ENCODE measurements at places on chromosomes 7 and 10. TPM values are rescaled to one million over a fixed set of nuclear protein-coding genes. Genes with fewer than 3 reads are reported as not detected.

GRCh38 chr10:24893127-24893526 lies 59.3 kb downstream of the PRTFDC1 start:
- no peak overlapping the region for H3K4me3 ChIP-seq
- no peaks in the 10 kb centered on the region for H3K36me3 ChIP-seq
- peaks cover 83% of the 10 kb centered on the region for H3K4me1 ChIP-seq

- peaks cover 16% of the 10 kb centered on the region for H3K4me1 ChIP-seq
- no peaks in the 10 kb centered on the region for H3K36me3 ChIP-seq
- no peak overlapping the region for H3K27ac ChIP-seq
- no peaks in the 10 kb centered on the region for H3K27me3 ChIP-seq
These were observed 303.7 kb downstream of the WDR11 start for GRCh38 chr10:121154846-121155245.

- H3K27me3 ChIP-seq: peaks cover 48% of the 10 kb centered on the region
- H3K27ac ChIP-seq: no peak overlapping the region
- no peaks in the 10 kb centered on the region for H3K36me3 ChIP-seq
- H3K4me1 ChIP-seq: no peaks in the 10 kb centered on the region
- no peak for DNase-seq
These were observed 273.9 kb upstream of the ZNF32 start for GRCh38 chr10:43922335-43923280.

Gene CXCL12
- total RNA-seq: 0.47 TPM

Gene CCNJ
- total RNA-seq: 12.2 TPM

DNA sequence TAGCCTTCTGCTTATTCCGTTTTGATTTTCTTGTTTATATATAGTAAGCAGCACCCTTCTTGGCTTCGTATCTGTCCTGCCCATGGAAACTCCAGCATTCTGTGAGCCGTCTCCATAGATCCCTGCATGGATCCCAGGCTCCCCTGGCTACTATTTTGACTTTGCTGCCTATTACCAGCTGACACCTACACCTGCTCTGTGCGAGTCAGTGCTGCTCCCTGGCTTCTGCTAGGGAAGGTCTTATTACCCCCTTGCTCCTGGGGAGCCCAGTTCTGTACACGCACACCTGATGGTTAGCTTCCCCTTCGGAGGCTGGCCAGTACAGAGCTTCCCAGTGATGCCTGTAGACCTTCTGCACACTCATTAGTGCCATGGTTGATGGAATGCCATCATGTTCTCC lies 35.4 kb downstream of the NACAD start:
- no peaks in the 10 kb centered on the region for H3K27me3 ChIP-seq
- no peak overlapping the region for H3K27ac ChIP-seq
- no peaks in the 10 kb centered on the region for H3K36me3 ChIP-seq

- DNase-seq: peak; percentile 57
- H3K36me3 ChIP-seq: no peaks in the 10 kb centered on the region
- no peak overlapping the region for H3K4me3 ChIP-seq
- H3K27me3 ChIP-seq: peaks cover 72% of the 10 kb centered on the region
These were observed 53.4 kb downstream of the CFAP58 start for GRCh38 chr10:104406715-104407650.

Gene NKX6-2
- total RNA-seq: not detected

GRCh38 chr7:115059321-115059720 lies 137.4 kb downstream of the MDFIC start:
- H3K36me3 ChIP-seq: no peaks in the 10 kb centered on the region
- no peaks in the 10 kb centered on the region for H3K4me1 ChIP-seq
- DNase-seq: no peak
- H3K4me3 ChIP-seq: no peak overlapping the region
- H3K27me3 ChIP-seq: no peaks in the 10 kb centered on the region
- no peak overlapping the region for H3K27ac ChIP-seq

Gene ANLN
- total RNA-seq: 130 TPM

DNA sequence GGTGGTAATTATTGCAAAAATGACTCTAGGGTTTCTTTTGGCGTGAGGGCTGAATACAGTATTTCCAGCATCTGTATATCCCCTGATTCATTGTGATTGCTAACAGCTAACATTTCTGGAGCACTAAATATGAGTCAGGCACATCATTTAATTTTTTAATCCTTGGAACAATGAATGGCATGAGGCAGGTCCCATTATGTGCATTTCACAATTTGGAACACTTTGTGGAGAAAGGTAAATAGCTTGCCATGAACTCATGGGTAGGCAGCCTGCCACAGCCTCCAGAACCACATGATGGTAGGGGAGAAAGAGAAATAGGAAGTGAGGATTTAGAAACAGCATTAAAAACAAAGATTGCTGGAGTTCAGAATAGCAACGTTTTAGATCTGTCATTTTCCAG lies 1.7 kb downstream of the NPTX2 start:
- no peaks in the 10 kb centered on the region for H3K4me1 ChIP-seq
- peaks cover 44% of the 10 kb centered on the region for H3K27me3 ChIP-seq
- H3K27ac ChIP-seq: no peak overlapping the region
- no peak for DNase-seq

- H3K4me3 ChIP-seq: no peak overlapping the region
- H3K27me3 ChIP-seq: no peaks in the 10 kb centered on the region
- H3K4me1 ChIP-seq: no peaks in the 10 kb centered on the region
- H3K27ac ChIP-seq: no peak overlapping the region
These were observed 108.6 kb downstream of the NRCAM start for GRCh38 chr7:108347616-108348015.

DNA sequence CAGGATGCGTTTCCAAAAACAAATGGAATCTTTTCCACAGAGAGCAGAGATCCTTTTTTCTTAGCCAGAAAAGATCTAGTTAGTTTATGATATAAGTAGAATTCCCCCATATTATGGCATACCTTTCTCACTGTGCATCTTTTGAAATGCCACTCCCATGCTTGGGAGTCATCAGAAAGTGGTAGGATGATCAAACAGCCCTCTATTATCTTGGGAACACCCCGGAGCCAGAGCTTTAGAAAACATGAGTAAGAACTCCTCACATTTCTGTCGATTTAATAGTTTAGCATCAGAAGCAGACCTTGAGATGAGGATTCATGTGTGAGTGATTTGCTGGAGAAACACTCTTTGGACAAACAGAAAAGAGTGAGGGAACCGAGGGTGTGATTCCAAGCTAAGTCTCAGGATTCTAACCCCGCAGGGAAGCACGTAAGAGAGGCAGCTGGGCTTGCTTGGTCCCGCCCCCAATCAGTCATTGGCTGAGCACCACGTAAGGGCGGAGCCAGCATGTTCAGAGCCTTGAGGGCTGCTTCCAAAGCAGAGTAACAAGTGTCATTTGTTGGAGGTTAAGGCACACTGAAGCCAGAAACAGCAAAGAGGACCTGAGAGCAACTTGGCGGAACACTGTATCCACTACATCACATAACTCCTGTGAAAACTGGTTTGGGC lies 43.7 kb upstream of the NXPH1 start:
- no peaks in the 10 kb centered on the region for H3K36me3 ChIP-seq
- 0 out of 2 replicates have a peak overlapping the region, but pooled peaks have one; percentile 4 for H3K4me3 ChIP-seq
- DNase-seq: peak; percentile 53
- no peak overlapping the region for H3K27ac ChIP-seq
- no peaks in the 10 kb centered on the region for H3K27me3 ChIP-seq

Gene ADCY1
- 0.05 TPM for total RNA-seq

DNA sequence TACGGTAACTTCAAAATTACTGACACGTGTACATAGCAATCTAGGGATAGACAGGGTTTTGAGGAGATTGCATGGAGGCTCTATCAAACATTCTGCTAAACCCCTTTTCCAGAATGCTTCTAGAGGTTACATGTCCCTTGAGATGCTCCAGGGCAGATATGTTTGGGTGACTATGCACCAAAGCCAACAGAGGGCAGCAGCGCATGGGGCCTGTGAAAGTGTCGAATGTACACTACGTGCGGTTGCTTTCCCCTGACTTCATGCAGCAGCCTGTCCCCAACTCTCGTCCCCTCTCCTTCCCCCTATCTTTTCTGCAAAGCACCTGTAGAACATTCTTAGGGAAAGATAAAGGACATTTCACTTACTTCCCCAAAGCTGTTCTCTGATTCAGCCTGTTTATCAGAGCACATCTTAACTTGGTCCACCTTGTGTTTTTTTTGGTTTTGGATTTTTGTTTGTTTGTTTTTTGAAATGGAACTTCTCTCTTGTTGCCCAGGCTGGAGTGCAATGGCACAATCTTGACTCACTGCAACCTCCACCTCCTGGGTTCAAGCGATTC lies 90.2 kb downstream of the UBE3C start:
- peaks cover 40% of the 10 kb centered on the region for H3K36me3 ChIP-seq
- H3K27ac ChIP-seq: no peak overlapping the region
- no peaks in the 10 kb centered on the region for H3K4me1 ChIP-seq
- no peak overlapping the region for H3K4me3 ChIP-seq

DNA sequence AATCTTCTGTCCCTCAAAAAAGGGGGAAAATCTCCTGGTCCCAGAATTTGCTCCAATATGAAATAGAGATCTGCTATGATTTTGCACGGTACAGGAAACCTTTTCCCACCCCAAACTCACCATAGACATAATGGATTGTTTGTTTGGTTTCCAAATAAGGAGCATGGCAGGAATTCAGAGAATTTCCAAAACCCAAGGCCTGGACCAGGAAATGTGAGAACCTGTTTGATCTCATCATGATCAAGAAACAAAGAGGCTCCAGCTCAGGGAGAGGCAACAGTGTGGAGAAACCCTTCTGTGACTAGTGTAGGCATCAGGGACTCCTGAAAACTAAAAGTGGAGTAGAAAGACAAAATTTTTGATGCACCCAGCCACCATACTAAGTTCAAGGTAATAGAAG lies 1548.1 kb upstream of the LRRTM3 start:
- no peak overlapping the region for H3K27ac ChIP-seq
- H3K36me3 ChIP-seq: no peaks in the 10 kb centered on the region
- H3K27me3 ChIP-seq: no peaks in the 10 kb centered on the region

Gene EVX1
- total RNA-seq: 0.25 TPM

GRCh38 chr10:31977440-31978155 lies 49.0 kb upstream of the ARHGAP12 start:
- H3K36me3 ChIP-seq: no peaks in the 10 kb centered on the region
- no peak for DNase-seq
- no peak overlapping the region for H3K27ac ChIP-seq
- H3K4me3 ChIP-seq: no peak overlapping the region
- H3K27me3 ChIP-seq: no peaks in the 10 kb centered on the region
- peaks cover 18% of the 10 kb centered on the region for H3K4me1 ChIP-seq

DNA sequence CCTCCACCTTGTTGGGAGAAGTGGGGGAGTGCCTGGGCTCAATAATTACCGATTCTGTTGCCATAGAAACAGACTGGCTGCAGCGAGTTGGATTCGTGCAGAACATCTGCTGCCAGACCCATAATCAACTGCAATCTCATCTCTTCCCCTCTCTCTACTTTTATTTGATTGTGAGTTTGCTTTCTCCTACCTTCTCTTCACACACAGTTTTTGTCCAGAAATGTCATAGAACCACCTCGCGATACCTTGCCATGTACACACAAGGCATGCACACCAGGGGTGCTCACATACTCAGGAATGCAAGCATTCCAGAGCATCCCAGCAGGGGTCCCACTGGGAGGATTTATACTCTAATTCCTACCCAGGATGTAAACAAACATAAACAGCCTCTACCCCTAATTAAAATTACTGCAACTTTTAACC lies 262.2 kb upstream of the AOAH start:
- H3K27ac ChIP-seq: no peak overlapping the region
- H3K4me3 ChIP-seq: no peak overlapping the region
- H3K4me1 ChIP-seq: peaks cover 7% of the 10 kb centered on the region
- H3K36me3 ChIP-seq: no peaks in the 10 kb centered on the region
- DNase-seq: no peak

DNA sequence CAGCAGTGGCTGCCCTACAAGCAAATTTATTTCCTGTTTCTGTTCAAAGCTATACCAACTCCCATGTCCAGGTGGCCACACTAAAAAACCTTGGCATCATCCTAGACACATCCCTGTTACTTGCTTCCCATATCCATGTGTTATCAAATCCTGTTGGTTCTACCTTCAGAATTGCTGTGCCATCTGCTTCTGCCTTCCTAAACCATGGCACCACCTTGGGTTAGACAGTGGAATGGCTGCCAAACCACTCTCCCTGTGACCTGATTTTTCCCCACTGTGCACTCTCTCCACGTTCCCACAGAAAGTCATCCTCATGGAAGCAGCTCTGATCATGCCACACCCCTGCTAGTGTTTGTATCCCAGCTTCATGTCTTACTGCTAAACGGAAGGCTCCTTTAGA lies 697.6 kb upstream of the GALNT17 start:
- no peaks in the 10 kb centered on the region for H3K36me3 ChIP-seq
- no peak overlapping the region for H3K4me3 ChIP-seq
- no peaks in the 10 kb centered on the region for H3K27me3 ChIP-seq
- no peaks in the 10 kb centered on the region for H3K4me1 ChIP-seq
- no peak for DNase-seq

DNA sequence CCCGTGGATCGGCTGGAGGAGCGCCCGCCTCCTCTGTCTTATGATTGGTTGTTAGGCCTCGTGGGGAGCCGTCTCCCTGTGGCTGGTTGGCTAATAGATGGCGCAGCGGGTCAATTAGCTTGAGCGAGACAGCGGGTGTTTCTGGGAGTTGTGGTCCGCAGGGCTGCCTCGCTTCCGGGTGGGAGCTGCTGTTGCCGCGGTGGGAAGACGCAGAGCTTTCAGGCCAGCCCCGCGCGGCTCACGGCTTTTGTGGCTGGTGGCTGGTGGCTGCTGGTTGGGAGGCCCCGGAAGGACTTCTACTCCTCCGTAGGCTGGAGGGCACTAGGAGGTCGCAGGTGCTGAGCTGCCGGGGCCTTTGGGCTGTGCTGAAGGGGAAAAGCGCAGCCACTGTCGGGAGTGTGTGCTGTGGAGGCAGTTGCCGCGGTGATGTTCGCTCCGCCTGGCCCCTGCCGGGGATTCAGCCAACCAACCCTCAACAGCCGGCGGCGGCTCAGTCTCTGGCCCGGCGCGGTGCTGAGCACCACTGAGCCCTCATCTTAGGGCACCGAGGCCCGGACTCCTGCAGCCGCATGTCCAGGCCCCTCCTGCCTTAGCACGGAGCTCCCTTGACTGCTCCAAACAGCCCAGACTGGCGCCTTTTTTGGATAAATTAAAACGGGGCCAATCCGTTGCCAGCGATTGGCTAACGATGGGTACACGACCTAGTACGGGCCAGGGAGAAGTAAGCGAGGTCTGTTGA lies 652 bp upstream of the C10orf143 start:
- no peaks in the 10 kb centered on the region for H3K27me3 ChIP-seq
- H3K36me3 ChIP-seq: no peaks in the 10 kb centered on the region
- H3K4me3 ChIP-seq: peak overlapping the region; percentile 73
- DNase-seq: peak; percentile 86

GRCh38 chr10:75782463-75783248 lies 351.2 kb downstream of the LRMDA start:
- H3K27ac ChIP-seq: no peak overlapping the region
- no peak for DNase-seq
- H3K36me3 ChIP-seq: no peaks in the 10 kb centered on the region
- H3K4me3 ChIP-seq: no peak overlapping the region
- H3K27me3 ChIP-seq: peaks cover 39% of the 10 kb centered on the region
- no peaks in the 10 kb centered on the region for H3K4me1 ChIP-seq

Gene LRIT1
- total RNA-seq: not detected

GRCh38 chr7:73703757-73704639 lies 15.5 kb downstream of the STX1A start:
- H3K27ac ChIP-seq: peak overlapping the region; percentile 92
- H3K27me3 ChIP-seq: no peaks in the 10 kb centered on the region
- peaks cover 43% of the 10 kb centered on the region for H3K36me3 ChIP-seq
- peaks cover 65% of the 10 kb centered on the region for H3K4me1 ChIP-seq
- DNase-seq: no peak
